ENCODE measurements at places on chromosomes 4 and X.

DNA sequence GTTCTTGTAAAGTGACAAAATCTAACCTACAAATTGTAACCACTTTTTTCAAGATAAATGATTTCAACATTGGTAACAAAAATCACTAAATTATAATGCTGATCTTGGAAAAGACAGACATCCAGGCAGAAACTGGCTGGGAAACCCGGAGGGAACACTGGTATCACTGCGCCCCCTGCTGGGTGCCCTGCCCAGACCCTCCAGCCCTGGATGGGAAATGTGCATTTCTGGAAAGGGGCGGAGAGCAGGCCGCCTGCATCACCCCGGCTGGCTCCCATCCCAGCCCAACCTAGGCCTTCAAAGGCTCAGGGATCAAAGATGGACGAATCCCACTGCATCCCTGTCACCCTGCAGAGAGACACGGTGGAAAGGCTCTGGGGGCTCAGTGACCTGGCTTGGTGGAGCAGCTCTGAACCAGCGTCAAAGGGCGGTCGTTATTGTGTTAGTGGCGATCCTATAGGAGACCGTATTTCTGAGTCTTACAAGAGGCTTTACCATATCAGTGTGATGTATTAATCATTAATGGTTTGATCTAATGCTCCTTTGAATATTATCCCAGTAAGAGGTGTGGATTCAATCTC, 37.3 kb downstream of the ACOX3 start:
- DNase-seq = peak; percentile 94

DNA sequence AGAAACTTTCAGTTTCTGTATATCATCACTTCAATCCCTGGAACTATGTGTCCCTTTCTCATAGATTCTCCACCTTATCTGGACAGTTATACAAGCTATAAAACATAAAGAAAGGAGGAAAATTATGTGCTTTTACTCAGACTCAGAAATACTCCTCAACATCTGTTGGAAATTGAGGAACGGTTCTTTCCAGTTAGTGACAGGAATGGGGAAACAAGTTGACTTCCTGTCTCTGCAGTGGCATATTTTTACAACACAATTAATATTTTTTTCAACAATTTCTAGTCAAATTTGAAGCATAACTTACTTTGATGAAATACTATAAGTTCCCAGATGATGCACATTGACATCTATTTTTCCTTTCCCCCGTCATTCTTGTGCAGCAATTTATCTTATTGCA, 27.9 kb downstream of the ABHD18 start:
- no peak for DNase-seq

- no peak for DNase-seq
These were observed 68.2 kb downstream of the AGTR2 start for GRCh38 chrX:116238567-116239255.

GRCh38 chrX:136863826-136864225, 16.7 kb downstream of the RBMX start:
- no peak for DNase-seq

DNA sequence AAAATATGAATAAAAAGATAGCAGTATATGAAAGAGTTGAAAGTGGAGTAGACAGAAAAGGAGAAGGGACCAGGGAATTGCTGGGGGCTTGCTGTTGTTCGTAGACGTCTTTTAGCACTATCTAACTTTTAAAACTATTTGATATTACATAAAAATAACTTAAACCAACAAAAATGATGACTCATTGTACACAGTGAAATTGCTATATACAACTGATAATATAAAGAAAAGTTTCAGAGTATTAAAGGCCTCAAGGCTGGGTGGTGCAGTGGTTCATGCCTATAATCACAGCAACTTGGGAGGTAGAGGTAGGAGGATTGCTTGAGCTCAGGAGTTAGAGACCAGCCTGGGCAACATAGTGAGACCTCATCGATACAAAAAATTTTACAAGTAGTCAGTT, 5.2 kb downstream of the TRPC3 start:
- DNase-seq = no peak

DNA sequence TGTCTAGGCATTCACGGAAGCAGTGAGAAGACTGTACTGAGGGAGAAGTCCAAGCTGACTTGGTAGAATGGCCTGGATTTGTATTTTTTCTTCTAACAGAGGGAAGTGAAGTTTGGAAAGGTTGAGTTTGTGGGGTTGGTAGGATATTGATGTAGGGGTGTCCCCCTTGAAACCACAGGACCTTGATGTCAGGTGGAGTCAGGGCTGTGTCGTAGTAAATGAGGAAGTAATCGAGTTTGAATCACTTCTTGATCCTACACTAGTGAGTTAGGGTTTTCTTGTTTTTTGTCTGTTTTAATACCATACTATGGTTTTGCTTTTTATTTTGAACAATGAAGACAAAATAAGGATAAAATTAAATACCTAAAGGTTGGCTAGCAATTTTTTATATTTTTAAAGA, 30.1 kb upstream of the ANAPC4 start:
- DNase-seq = no peak

- no peak for DNase-seq
These were observed 13.6 kb downstream of the STOX2 start for GRCh38 chr4:183918696-183919095.

DNA sequence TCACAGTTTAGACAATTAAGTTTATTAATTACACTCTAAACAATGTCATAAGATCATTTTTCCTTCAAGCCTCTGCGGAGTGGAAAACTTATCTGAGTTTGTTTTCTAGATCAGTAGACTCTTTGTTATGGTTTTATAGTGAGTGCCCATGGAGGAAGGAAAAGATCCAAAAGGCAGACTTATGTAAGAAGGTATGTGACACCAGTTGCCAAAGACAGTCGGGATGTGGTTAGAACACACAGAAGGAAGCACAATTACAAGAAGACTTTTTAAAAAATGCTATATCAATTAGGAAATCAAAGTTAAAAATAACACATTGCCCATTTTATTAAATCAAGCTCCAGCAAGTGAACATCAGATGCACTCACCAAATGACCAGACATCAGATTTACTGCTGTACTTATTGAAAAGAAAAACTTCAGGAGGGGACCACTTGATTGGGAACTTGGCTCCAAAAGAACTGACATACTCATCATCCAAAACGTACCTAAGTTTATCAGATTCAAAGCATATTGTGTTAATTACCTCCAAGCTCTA, 57.1 kb downstream of the NIPAL1 start:
- DNase-seq = no peak

GRCh38 chr4:83961575-83961974, 425.7 kb downstream of the GPAT3 start:
- DNase-seq = no peak

- no peak for DNase-seq
These were observed 1.5 kb downstream of the KLHL2 start for GRCh38 chr4:165208741-165209388.

- no peak for DNase-seq
These were observed 37.0 kb downstream of the NAT8L start for GRCh38 chr4:2096073-2096609.

- no peak for DNase-seq
These were observed 99.5 kb downstream of the KCNIP4 start for GRCh38 chr4:21849077-21849476.

DNA sequence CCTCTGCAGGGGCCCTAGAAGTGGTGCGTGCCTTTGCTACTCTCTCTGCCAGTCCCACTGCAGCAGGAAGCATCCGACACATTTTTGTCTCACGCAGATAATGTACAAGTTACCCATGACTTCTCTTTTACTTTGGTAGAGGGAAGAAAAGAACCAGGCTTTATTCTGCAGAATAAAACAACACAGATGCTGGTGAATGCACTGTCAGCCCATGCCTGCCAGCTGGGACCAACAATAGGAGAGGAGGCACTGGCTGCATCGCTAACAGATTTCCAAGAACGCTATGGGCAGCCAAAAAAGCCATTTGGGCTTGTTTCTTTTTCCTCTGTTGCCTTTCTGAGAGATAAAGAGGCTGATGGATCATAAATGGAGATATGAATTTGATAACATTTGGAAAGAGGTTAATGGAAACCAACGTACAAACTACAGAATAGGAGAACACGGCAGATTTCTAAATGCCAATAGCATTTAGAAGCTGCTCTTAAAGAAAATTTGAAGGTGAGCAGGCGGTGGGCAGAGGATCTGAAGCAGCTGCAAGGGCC, 47.5 kb upstream of the IGFBP7 start:
- no peak for DNase-seq

- DNase-seq = no peak
These were observed 15.6 kb downstream of the EDNRA start for GRCh38 chr4:147496500-147496899.

GRCh38 chr4:160514126-160514525, 1411.2 kb downstream of the RAPGEF2 start:
- no peak for DNase-seq

- DNase-seq = no peak
These were observed 8.2 kb downstream of the MTHFD2L start for GRCh38 chr4:74166135-74166534.

DNA sequence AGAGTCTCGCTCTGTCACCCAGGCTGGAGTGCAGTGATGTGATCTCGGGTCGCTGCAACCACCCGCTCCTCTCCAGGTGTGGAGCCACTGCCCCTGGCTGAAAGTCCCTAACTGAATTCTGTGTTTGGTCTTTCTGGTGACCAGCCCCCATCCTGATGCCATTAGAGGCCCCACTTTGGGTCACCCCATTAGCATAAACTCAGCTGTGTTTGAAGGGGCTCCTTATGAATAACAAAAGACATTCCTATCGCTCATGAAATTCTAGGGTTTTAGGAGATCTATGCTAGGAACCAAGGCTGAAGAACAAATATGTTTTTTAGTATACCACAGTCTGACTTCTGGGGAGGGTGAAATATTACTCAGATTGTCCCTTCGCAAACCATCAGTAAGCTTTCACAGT, 652.9 kb downstream of the ADGRL3 start:
- no peak for DNase-seq

DNA sequence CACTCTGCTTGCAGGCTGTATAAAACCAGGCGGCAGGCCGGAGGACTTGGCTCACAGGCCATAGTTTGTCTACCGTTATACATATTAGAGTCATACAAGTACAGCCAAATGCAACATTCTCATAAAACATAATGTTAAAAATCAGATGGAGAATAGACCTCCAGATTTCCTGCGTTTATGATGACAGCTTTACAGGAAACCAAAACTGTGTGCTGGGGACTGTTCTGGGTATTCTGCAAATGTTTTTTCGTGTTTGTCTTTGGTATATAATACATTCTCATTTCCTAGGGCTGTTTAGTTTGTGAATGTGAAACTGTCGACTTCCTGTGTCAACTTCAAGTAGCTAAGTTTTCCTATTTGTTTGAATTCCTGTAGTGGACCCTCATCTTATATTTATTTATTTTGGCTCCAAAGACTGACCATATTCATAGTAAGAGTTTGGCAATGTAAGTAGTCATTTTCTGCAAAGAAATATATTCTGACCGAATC, 79.5 kb upstream of the FAM9C start:
- no peak for DNase-seq

DNA sequence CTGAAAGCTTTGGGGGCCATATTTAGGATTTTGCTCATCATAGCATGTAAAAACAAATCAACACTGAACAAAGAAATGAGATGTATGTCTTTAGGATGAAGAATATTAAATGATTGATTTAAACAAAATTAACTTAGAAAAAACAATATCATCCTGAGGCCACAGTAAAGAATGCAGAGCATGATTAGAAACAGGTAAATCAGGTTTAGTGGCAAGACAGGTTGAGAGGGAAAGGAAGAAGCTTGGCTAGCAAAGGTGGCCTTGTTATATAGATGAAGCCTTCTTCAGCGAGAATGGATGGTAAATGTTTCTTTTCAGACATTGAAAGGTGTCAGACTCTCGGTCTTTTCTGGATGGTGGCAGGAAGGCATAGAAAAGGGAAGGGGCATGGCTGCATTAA, 11.9 kb upstream of the MAGEB16 start:
- no peak for DNase-seq

- no peak for DNase-seq
These were observed 52.7 kb upstream of the ZCCHC13 start for GRCh38 chrX:74251006-74251930.

GRCh38 chr4:188162698-188163097, 23.5 kb downstream of the TRIML1 start:
- DNase-seq = no peak

DNA sequence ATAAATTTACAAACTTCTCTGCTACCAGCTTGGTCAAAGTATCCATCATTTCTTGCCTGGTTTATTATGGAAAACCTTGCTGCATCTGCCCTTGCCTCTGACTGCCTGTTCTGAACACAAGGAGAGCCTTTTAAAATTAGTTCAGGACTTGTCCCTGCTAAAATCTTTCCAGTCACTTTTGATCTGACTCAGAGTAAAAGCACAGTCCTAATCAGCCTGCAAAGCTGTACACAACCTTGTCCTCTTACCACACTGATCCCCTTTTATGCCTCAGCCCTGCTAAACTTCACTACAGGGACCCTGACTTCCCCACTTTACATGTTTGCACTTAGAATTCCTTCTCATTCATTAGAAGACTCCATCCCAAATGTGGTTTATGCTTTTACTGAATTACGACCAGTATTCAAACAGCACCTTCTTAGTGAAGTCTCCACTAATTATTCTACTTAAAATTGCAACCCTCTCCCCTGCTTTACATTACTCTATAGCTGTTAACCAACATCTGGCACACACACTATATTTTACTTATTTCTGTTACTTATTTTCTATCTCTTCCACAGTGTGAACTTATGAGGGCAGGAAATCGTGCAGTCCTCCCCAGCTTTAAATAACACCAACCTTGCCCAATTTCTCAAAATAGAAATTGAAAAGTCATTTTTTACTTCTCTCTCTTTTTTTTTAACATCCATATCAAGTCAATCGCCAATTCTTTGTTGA, 6.3 kb downstream of the GABRA4 start:
- DNase-seq = no peak

GRCh38 chr4:18105030-18106011, 83.8 kb upstream of the LCORL start:
- DNase-seq = no peak

DNA sequence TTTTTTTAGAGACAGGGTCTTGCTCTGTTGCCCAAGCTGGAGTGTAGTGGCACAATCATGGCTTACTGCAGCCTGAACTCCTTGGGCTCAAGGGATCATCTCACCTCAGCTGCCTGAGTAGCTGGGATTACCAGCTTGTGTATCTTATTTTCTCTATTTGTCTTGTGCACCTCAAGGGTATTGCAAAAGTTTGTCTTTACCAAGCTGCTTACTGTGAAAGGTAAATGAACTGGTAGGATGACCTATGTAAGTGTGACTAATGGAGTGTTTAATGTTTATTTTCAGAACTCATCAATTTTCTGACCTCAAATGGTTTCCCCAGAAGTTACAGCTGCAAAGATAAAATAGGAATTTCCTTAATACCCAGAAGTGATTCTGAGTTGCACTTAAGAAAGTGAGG, 5.3 kb upstream of the FGA start:
- no peak for DNase-seq

- no peak for DNase-seq
These were observed 784.1 kb downstream of the PCDH18 start for GRCh38 chr4:136748165-136748564.

GRCh38 chr4:128338634-128339355, 51.2 kb upstream of the PGRMC2 start:
- no peak for DNase-seq

- no peak for DNase-seq
These were observed 362.2 kb upstream of the POU3F4 start for GRCh38 chrX:83145876-83146275.

DNA sequence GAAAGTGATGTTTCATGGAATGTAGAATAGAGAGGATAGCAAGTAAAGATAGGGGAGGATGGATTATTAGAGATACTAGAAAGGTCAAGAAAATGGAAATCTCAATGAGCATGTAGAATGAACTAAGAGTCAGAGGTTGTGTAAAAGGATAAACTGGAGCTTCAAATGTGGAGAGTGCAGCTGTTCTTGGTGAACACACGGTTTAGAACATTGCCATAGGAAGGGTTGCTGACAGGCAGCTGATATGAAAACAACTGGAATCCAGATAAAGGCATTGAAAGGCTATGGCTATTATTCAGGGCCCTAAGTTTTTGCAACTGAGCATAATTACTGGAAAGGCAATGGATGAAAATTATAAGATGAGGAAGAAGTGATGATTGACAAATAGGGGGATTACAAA, 239.6 kb upstream of the VEGFC start:
- no peak for DNase-seq

Measured in cardiac septum (tissue), 1 donor.